Stimulated activated CD8-positive, alpha-beta memory T cell treated with anti-CD3 and anti-CD28 coated beads, Interleukin-7, amount 100 ng/mL, for 24 hours (primary cell): ENCODE measurements at places on chromosomes 6 and 20.

DNA sequence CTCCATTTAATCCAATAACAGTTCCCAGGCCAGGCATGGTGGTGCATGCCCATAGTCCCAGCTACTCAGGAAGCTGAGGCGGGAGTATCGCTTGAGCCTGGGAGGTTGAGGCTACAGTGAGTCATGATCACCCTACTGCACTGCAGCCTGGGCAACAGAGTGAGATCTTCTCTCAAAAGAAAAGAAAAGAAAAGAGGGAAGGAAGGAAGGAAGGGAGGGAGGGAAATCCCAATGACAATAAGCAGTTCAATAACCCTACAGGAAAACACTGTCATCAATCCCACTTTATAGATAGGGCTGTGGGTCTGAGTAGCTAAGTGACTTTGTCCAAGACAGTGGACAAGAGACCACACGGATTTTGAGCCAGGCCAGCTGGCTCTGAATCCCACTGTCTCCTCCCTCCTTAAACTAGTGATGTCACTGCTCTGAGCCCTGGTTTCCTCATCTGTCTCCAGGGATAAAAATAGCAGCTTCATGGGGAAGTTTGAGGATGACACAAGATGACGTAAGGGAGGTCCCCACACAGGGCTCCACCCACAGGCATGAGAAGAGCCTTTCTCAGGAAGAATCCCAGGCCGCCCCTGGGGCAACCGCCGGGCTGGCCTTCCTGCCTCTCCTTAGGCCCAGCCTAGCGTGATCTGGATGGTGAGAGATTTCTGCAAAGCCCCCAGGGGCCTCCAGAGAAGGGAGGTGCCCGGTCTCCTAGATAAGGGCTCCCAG is 7.2 kb upstream of the TRIB3 start:
- no peak for DNase-seq

DNA sequence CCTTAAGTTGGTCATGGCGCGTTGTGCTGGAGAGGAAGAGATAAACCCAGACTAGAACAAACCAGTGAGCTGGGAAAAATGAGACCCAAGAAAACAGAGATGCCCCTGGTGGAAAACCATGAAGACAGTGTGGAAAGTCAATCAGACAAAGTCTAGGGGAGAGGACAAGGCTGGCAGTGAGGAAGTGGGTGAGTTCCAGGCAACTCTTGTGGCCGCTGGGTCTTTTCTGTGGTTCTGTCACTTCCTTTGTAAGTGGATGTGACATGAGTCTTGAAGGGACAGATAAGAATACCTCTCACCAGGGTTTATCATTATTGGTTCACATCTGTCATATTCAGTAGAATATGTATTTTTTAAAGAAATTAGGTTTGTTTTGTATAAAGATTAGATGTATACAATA is 738.4 kb downstream of the DHX35 start:
- DNase-seq, result no peak

GRCh38 chr20:46835418-46835817 is 59.2 kb upstream of the EYA2 start:
- DNase-seq, result no peak

DNA sequence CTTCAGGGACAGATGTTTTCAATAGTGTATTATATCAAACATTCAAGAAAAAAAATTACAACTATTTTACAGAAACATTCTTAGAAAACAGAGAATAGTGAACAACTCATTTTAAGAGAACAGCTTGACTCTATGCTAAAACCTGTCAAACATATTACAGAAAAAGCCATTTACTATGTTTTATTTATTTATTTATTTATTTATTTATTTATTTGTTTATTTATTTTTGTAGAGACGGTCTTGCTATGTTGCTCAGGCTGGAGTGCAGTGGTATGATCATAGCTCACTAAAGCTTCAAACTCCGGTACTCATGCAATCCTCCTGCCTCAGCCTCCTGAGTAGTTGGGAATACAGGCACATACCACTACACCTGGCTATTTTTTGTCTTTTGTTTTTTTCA is 317.9 kb upstream of the HTR1E start:
- no peak for DNase-seq

GRCh38 chr6:130215526-130215925 is 7.2 kb downstream of the SAMD3 start:
- DNase-seq, result no peak

GRCh38 chr20:59733351-59733750 is 129.0 kb downstream of the PHACTR3 start:
- DNase-seq, result no peak
